ENCODE measurements at places on chromosomes 1 and 21.

GRCh38 chr1:181541947-181542346 is 58.6 kb downstream of the CACNA1E start:
- no peak for DNase-seq

- DNase-seq: no peak
These were observed 6.5 kb downstream of the EVI5 start for GRCh38 chr1:92778376-92778775.

DNA sequence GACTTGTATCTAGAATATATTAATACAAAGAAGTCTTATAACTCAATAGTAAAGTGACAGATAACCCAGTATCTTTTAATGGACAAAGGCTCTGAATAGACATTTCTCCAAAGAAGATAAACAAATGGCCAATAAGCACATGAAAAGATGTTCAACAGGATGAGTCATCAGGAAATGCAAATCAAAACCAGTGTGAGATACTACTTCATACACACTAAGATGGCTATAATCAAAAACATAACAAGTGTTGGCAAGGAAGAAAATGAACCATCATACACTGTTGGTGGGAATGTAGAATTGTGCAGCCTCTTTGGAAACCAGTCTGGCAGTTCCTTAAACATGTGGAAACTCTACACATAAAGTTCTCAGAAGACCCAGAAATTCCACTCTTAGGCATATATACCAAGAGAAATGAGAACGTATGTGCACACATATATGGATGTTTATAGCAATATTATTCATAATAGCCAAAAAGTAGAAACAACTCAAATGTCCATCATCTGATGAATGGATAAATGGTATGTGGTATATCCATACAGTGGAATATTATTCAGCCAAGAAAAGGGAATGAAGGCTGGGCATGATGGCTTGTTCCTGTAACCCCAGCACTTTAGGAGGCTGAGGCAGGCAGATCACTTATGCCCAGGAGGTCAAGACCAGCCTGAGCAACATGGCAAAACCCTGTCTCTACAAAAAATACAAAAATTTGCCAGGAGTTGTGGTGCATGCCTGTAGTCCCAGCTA is 9.9 kb upstream of the MPL start:
- DNase-seq: no peak

GRCh38 chr1:4587721-4588120 is 66.7 kb upstream of the AJAP1 start:
- no peak for DNase-seq

GRCh38 chr21:20425856-20426255 is 572.4 kb upstream of the NCAM2 start:
- no peak for DNase-seq

- DNase-seq: no peak
These were observed 421.0 kb downstream of the DSCAM start for GRCh38 chr21:40425981-40426380.

DNA sequence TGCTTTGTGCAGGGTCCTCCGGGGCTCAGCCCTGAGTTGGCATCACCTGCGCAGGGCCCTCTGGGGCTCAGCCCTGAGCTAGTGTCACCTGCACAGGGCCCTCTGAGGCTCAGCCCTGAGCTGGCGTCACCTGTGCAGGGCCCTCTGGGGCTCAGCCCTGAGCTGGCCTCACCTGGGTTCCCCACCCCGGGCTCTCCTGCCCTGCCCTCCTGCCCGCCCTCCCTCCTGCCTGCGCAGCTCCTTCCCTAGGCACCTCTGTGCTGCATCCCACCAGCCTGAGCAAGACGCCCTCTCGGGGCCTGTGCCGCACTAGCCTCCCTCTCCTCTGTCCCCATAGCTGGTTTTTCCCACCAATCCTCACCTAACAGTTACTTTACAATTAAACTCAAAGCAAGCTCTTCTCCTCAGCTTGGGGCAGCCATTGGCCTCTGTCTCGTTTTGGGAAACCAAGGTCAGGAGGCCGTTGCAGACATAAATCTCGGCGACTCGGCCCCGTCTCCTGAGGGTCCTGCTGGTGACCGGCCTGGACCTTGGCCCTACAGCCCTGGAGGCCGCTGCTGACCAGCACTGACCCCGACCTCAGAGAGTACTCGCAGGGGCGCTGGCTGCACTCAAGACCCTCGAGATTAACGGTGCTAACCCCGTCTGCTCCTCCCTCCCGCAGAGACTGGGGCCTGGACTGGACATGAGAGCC is 22.7 kb downstream of the COL6A1 start:
- no peak for DNase-seq

DNA sequence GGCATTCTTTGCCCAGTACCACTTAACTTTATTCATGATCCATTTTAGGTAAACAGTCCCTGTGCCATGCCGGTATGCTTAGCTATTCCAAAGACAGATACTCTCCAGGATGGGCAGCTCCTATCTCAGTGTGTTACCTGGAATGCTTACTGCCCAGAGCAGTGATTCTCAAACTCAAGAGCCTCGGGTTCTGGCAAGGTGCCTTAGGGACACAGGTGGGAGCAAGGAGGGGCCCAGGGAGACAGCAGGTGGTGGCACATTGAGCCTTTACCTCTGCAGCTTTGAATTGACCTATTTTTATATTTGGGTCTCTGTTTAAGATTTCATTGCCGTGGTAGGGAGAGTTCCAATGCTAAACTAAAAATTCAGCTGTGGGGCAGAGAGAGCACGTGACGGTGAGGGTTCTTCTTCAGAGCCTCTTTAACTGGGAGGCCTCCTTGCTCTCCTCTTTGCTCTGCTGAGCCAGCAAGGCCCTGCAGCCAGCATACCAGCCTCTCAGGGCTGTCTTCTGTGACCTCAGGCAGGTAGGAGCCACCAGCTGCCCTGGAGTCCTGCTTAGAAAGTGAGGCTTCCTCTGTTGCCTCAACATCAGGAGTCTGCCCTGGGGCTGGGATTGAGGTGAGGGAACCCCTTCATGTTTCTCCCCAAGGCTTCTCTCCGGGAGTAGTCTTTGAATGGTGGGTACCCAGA is 20.2 kb downstream of the PHGDH start:
- DNase-seq: no peak

- DNase-seq: no peak
These were observed 318.5 kb upstream of the RUNX1 start for GRCh38 chr21:35367553-35367952.

GRCh38 chr1:53115403-53116306 is 26.8 kb downstream of the SLC1A7 start:
- no peak for DNase-seq

DNA sequence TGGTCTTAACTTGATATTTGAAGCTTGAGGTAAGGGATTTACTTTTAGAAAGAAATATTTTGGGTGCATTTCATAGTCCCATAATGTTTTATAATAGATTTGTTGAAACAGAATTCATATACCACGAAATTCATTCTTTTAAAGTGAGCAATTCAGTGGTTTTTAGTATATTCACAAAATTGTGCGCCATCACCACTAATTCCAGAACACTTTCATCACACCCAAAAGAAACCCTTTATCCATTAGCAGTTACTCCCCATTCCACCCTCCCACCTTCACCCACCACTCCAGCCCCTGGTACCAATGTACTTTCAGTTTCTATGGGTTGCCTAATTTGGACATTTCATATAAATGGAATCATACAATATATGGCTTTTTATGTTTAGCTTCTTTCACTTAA is 38.9 kb upstream of the DMRTB1 start:
- DNase-seq: no peak

Data from activated gamma-delta T cell (primary cell).